ENCODE measurements at places on chromosomes 7 and 10.

DNA sequence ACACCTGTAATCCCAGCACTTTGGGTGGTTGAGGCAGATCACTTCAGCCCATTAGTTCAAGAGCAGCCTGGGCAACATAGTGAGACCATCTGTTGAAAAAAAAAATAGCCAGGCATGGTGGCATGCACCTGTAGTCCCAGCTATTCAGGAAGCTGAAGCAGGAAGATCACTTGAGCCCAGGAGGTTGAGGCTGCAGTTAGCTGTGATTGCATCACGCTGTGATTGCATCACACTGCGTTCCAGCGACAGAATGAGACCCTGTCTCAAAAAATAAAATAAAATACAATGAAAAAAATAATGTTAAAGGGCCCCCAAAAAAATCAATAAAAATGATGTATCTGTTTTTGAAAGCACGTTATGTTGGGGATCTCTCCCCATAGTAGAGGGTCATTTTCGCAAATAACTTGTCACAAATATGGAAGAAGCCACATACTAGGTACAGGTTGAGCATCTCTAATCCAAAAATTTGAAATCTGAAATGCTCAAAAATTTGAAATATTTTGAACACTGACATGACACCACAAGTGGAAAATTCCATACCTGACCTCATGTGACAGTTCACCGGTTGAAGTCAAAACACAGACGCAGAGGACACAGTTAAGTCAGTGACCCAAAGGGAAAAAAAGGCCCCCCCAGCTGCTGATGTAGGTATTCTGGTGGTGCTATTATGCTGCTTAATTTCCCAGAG is 9.5 kb downstream of the CISD1 start:
- no peak for DNase-seq

DNA sequence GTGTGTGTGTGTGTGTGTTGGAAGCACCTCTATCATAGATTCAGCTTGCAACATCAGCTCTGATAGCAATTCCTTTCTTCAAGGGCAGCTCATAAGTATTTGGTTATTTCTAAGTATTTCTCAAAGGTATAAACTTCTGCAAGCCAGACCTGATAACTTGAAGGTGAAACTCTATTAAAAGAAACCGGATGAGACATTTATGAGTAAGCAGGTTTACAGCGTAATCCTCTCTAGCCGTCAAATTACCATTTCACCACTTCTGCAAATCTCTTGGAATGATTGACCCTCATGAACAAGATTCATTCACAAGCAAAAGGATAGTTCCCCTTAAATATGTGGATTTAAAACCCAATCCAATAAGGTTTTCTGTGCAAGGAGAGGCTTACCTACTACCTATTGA is 23.1 kb downstream of the PDE1C start:
- no peak for DNase-seq

DNA sequence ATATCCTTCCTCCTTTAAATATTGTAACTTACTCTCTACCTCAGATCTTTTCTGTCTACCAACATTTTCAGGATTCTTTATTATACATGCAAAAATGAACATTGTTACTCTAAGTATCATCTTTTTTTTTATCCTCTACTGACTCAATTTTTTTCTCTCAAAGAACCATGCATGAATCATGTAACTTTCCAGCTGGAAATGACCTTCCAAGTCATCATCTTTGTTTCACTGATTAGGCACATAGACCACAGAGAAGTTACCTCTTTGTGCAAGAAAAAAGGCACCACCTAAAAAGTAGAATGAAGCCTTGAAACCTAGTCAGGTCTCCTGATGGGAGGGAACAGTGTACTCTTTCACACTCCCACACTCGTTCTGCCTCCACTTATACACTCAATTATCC is 234.9 kb downstream of the HGF start:
- no peak for DNase-seq

DNA sequence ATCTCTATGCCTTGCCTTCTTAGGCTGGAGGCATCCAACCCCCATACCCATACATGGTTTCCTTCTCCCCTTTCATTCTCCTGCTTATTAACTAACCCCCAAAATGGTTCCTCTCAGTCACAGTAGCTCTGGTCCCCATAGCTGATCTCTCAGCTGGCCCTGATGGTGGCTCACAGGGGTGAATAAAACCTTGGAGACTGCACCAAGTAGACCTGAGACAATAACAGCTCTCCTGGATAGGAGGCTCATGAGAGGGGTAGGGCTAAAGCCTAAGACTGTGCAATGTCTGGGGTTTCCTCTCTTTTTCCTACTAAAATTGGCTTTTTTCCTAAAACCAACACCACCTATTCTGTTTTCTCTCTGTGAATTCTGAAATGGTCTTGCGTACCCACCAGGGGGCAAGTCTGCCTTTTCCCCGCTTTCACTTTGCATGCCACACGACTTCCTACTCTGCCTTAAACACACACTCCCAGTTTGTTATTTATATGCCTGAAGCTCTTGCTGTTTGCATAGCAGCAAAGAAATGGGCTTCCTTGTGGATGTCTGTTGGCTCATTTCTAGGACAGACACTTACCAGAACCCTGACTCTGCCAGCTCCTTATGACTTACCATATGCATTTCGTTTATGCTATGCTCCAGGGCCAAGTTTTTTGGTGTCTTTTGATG is 18.4 kb upstream of the PON1 start:
- peak; percentile 9 for DNase-seq

- DNase-seq = no peak
Observed at GRCh38 chr7:139906879-139907278, 77.8 kb downstream of the TBXAS1 start.

- no peak for DNase-seq
Observed at GRCh38 chr7:4162884-4163564, 519.1 kb upstream of the FOXK1 start.

- peak; percentile 84 for DNase-seq
Observed at GRCh38 chr7:125563964-125564529, 634.4 kb upstream of the POT1 start.

GRCh38 chr10:114499116-114499515 is 94.8 kb upstream of the AFAP1L2 start:
- no peak for DNase-seq

- DNase-seq = no peak
Observed at GRCh38 chr7:152860310-152860709, 100.8 kb downstream of the ACTR3B start.

Measured in NCI-H2029 (cell line).